ENCODE measurements at places on chromosomes 3 and 15.

DNA sequence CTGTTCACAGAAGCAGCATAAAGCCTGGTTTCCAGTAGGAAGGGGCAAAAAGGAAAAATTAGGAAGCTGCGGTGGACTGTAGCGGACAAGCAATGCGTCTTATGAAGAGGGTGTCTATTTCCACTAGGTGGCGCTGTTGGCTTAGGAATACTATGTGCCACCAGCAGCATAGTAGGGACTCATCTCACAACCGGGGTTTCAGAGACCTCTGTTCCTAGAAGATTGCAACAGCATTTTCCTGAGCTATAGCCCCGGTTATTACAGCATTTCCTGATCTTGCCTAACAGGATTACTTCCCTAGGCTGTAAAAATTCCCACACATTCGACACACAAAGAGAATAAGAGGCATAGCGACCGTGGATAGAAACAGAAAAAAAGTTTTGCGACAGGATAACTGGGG is 683.0 kb downstream of the TBL1XR1 start:
- DNase-seq: peak; percentile 26

GRCh38 chr3:49745986-49746385 is 22.2 kb upstream of the GMPPB start:
- DNase-seq: no peak

DNA sequence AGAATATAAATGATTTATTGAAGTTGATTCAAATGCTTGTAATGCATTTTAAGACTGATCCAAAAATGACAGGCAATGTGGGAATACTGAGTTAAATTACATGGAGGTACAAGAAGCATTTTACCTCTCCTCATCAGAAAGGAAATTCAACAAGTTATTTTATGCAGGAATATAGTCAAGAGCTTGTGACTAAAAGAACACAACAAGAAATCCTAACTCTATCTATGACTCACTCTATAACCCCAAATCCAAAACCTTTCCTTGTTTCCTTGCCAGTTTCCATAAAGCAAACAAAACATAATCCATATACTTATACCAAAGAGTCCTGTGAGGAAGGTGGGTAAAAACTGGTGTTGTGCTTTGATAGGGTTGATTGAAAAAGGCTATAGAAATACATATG is 30.8 kb downstream of the SIN3A start:
- DNase-seq: no peak

GRCh38 chr3:141103503-141103902 is 52.4 kb downstream of the SPSB4 start:
- DNase-seq: no peak

- no peak for DNase-seq
These were observed 72.8 kb upstream of the FAN1 start for GRCh38 chr15:30830961-30831360.

DNA sequence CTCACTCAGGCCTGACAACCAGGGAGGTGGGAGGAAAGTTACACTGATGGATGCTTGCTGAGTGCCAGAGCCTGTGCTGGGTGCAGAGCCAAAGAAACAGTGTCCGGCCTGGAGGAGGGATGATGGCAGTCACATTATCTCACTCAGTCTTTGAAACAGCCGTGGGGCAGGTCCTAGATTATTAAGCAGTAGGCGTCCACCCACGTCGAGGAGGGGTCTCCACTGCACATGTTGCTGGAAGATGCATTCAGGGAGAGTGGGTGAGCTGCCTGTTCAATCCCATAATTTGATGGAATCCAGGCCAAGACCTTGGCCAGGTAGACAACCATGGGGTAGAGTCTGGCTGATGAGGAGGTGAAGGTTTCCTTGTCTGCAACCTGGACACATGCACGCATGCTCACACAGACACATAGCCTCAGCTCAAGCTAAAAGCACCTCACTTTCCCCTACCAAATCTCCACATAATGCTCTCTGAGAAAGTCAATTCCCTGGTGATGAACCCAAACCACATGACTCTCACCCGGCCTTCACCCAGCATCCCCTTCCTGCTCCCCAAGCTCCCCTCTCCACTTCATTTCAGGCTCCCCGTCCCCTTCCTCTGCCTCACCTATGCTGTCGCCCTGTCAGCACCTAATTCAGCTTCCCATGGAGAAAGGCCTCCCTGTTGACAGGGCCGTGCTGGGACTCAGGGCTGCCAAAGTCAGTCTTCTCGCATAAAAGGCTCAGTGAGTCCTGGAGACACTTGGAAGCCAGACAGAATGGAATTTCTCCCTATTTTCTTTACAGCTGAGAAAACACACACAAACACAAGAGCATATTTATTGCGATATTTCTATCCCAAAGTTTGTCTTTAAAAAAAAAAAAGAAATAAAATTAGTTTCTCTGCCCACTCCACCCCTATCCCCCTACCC is 29.8 kb downstream of the ACAN start:
- no peak for DNase-seq

GRCh38 chr15:32991619-32992111 is 202.8 kb downstream of the FMN1 start:
- no peak for DNase-seq

DNA sequence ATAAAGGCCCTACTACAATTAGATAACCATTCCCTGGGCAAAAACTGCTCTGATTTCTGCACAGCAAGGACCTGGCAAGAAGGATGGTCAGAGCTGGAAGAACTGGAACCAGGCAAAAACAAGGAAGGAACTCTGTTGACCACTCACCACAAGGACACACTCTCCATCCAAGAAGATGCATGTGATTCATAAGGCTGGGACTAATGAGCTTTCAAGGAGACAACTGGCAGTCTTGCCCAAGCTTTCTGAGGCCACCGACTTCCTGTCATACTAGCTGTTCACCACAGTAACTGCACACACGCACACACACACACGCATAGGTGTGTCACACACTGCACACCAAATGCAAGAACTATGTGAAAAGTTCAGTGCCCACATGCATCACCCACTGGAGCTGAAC is 256.6 kb downstream of the OCA2 start:
- DNase-seq: no peak

DNA sequence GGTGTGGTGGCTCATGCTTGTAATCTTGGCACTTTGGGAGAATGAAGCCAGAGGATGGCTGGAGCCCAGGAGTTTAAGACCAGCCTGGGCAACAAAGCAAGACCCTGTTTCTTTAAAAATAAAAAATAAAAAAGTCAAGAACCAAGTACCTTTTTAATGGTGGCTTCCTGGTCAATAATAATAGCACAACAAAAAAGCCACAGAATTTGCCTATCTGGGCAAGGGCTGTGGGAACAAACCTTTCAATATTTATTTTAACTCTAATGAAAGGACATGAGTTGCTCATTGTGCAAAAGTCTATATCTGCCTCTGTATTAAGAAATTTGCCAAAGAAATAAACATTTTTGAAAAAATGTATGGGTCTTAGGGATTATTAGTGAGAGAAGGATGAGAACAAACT is 2.1 kb downstream of the ZNF609 start:
- no peak for DNase-seq

DNA sequence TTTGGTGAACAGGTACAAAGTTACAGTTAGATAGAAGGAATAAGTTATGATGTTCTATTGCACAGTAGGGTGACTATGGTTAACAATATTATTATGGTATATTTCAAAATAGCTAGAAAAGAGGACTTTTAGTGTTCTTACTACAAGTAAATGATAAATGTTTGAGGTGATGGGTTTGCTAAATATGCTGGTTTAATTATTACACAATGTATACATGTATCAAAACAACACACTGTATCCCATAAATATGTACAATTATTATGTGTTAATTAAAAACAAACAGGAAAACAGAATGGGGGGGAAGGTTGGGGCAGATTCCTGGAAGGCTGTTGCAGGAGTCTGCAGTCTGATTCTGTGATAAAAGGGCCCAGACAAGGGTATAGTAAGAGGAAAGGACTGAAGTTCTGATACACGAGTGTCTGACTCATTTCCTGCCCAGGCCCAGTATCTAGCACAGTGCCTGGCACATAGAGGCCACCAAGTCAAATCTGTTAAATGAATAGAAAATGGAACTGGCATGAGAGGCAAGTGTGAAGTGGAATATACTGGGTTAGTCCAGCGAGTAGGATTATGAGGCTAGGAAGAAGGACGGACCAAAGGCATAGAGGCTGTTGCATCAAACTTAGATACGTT is 7.2 kb upstream of the ENTPD3 start:
- DNase-seq: no peak

DNA sequence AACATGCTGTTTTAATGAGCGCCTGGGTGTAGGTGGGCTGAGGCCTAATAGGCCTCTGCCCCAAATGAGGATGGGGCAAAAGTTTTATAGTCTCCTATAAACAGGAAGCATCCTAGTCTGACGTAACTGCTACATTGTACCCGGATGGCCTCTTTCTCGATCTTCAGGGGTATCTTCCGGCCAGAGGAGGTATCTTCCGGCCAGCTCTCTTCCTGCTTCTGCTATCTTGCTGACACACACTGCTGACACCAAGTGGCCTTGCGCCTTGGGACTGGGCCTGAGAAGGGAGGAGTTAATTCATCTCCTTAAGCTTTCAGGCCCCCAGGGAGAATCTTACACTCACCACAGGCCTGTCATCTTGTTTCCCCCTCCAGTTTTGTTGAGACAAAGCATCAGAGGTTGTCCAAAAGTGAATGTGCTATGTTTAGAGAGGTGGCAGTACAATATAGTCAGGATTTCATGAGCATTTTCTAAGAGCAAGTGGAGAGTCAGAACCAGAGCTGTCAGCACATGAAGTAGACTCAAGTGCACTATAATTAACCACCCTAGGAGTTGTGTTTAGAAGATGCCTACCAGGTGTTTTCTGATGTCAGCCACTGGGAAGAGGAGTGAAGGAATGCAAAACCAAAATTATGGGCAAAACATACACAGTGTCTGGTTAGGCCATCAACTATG is 15.6 kb upstream of the IGSF10 start:
- no peak for DNase-seq

DNA sequence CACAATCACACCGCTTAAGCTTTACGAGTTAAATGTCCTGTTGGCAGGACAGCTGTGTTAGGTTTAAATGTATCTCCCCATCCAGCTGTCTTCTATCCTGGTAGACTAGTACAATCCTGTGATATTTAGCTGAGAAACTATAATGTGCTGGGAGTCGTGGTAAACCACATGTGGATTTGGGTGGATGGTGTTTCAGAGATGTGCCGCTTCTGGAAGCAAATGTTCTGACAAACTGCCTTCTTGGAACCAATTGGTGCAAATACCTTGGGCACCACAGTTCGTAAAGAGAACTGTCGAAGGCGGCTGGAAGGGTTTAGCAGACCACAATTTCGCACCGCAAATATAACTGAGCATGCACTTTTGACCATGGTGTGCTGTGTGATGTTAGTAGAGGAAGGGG is 15.0 kb downstream of the SCG5 start:
- no peak for DNase-seq

GRCh38 chr3:23159929-23160328 is 43.2 kb upstream of the UBE2E2 start:
- no peak for DNase-seq

GRCh38 chr15:59153466-59153865 is 48.5 kb downstream of the CCNB2 start:
- DNase-seq: no peak

DNA sequence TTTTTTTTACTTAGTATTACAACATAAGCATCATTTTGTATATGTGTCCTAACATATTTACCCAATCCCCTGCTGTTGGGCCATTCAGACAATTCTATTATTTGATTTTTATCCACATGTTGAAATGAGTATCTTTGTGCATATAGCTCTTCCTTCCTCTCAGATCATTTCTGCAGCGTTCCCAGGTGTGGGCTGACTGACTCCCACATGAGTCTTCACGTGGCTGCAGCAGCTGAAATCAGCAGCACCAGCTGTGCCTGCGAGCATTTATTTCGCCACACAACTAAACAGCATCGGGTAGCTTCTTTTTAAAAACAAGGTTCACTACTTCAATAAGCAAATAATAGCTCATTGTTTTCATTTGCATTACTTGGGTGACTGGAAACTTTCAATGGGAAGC is 44.5 kb upstream of the PDE8A start:
- no peak for DNase-seq

Measured in HuH-7 (cell line).